ENCODE measurements at places on chromosomes 3 and 15.

- DNase-seq = no peak
These were observed 5.9 kb downstream of the PBRM1 start for GRCh38 chr3:52679811-52680210.

GRCh38 chr15:99455789-99456160, 110.0 kb upstream of the MEF2A start:
- DNase-seq = no peak

DNA sequence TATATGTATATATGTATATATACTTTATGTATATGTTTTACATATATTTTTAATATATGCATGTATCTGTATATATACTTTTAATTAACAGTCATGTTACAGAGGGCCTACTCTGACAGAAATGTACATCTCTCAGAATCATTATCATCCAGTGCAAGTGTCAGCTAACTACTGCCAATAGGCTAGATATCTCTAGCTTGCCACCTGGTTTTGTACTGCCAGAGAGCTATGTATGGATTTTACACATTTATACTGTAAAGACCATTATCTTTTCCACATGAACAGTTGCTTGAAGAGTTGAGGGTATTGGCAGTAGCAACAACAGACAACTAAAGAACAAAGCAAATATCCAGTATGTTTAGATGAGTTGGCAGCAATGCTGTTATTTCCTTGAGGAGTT, 99.7 kb upstream of the VGLL3 start:
- DNase-seq = no peak

DNA sequence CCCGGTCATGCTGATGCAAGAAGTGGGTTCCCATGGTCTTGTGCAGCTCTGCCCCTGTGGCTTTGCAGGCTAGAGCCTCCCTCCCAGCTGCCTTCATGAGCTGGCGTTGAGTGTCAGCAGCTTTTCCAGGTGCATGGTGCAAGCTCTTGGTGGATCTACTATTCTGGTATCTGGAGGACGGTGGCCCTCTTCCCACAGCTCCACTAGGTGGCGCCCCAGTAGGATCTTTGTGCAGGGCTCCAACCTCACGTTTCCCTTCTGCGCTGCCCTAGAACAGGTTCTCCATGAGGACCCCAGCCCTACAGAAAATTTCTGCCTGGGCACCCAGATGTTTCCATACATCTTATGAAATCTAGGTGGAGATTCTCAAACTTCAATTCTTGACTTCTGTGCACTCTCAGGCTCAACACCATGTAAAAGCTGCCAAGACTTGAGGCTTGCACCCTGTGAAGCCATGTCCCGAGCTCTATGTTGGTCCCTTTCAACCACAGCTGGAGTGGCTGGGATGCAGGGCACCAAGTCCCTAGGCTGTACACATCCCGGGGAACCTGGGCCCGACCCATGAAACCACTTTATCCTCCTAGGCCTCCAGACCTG, 238.4 kb upstream of the MDFIC2 start:
- DNase-seq = no peak

GRCh38 chr15:32979710-32980109, 214.8 kb downstream of the FMN1 start:
- DNase-seq = no peak

DNA sequence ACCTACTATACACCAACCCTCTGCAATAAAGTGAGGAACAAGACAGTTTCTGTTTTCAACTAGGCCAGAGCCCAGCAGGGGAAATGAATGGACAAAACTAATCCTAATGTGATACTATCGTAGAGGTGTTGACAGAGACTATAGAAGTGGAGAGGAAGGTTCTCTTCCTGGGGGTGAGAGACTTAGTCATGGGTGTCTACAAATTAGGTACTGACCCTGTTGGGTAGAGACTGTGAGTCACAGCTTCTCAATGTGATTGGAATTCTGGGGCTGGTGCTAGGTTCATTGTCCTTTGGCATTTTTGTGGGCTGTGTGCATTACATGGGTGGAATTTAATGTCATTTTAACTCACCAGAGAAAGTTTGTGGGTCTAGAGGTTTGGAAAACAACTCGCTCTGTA, 79.3 kb downstream of the ADAMTSL3 start:
- no peak for DNase-seq

- no peak for DNase-seq
These were observed 4.6 kb downstream of the FGD5 start for GRCh38 chr3:14823393-14823792.

DNA sequence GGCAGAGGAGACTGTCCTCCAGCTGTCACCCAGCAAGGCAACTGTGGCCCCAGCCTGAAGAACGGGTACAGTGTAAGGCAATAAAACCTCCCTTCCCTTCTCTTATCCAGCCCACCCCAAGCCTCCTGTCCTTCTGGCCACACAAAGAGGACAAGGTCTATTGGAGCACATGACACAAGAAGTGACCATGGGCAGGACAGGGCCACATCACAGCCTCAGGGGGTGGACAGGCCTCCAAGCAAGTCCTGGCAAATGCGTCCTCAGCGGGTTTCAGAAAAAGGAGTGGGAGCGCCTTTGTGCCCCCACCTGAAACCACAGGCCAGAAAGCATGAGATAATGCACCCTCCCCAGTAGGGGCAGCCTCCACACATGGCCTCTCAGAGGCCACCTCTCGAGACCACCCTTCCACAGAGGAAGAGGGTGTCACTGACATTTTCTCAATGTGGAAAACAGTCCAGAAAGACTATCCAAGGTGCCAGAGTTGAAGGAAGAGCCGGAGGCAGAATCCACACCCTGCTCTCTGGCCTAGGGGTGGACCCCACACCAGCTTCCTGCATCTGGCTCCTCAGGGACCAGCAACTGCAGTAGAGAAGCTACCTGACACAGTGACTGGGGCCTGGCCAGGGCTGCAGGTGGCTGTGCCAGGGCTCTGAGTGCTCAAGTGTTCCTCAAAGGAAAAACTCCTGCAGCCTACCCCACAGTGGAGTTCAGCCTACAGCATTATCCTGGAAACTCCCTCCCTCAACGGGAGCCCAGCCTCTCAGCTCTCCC, 43.9 kb downstream of the CCDC12 start:
- DNase-seq = no peak

DNA sequence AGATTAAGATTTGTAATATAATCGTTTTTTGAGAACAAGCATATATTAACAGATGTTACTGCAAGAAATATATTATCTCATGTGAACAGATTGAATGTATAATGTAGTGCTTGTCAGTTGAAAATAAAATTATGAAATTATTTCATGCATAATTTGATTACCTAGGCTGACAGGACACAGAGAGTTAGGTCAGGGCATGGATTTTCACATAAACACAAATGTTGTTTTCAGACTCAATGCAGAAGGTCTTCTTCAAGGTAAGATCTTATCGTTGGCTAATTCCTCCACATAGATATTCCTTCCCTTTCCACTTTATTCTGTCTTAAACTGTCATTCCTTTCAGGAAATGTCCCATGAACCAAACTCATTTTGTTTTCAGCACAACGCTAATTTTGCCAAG, 20.1 kb upstream of the TM4SF1 start:
- DNase-seq = no peak

GRCh38 chr3:133455960-133456359, 56.1 kb downstream of the BFSP2 start:
- DNase-seq = no peak

DNA sequence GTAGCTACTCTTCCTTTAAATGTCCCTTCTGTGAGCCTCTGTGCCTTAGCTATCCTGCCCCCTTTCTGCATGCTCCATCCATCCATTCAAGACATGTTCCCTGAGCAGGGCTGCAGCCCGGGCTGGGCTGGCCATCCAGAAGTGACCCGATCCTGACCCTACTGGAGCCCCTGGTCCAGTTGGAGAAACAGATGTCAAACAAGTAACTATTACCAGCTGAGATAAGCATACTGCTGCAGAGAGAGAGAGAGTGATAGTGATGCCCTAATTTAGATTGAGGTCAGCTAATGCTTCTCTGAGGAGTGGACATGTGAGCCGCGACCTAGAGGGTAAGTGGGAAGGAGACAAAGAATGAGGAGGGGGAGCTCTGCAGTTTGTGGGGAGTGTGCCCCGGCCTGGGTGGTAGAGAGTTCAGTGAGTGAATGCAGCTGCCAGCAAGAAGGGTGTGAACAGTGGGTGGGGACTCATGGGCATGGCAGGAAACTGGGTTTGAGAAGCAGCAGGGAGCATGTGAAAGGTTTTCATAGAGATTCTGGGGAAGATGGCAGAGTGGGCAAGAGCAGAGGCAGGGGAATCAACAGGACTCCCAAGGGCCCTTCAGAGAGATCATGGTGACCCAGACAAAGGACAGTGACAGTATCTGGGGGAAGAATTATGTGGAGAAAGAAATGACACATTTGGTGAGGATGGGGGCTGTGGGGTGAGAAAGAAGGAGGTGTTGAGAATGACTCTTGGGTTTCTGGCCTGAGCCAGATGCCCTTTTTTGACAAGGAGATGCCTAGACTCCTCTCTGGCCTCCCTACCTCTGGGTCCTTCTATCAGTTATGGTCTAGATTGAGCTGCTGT, 44.9 kb downstream of the CHCHD6 start:
- DNase-seq = no peak

DNA sequence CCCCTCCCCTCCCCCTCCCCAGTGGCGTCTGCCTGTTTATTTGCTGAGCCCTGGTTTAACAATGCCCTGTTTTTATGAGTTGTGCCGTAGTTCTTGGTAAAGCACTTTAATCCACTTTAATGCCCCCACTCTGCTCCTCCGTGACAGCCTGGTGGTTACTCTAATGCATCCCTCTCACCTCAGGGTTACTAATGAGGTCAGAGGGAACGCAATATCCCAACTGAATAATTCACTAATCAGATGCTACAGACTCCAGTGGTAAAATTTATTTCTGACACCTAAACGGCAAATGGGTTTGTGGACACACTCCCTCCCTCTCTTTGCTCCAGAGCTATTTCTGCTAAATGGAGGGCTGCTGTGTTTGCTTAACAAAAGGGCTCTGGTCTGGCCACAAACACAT, 26.1 kb upstream of the NTRK3 start:
- DNase-seq = no peak

GRCh38 chr3:64809086-64809485, 121.3 kb upstream of the ADAMTS9 start:
- no peak for DNase-seq

- no peak for DNase-seq
These were observed 296.2 kb downstream of the CHL1 start for GRCh38 chr3:492586-493316.

DNA sequence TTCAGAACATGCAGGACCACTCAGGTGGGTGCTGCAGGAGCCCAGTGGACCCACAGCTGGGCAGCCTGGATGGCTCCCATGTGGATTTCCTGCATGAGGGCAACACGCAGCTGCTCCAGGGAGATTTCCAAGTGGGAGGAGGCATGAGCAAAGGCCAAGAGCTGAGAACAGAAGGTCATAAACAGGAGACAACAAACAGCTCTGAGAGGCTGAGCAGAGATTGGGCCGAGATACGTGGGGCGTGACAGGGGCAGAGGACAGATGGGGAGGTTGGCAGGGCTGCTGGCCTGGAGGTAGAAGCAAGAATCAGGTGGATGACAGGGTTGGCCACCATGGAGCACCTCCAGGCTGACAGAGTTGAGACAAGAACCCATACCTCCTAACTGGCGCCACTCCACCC, 2.9 kb downstream of the PHGR1 start:
- no peak for DNase-seq

- DNase-seq = no peak
These were observed 69.7 kb downstream of the WDR76 start for GRCh38 chr15:43896543-43896942.

DNA sequence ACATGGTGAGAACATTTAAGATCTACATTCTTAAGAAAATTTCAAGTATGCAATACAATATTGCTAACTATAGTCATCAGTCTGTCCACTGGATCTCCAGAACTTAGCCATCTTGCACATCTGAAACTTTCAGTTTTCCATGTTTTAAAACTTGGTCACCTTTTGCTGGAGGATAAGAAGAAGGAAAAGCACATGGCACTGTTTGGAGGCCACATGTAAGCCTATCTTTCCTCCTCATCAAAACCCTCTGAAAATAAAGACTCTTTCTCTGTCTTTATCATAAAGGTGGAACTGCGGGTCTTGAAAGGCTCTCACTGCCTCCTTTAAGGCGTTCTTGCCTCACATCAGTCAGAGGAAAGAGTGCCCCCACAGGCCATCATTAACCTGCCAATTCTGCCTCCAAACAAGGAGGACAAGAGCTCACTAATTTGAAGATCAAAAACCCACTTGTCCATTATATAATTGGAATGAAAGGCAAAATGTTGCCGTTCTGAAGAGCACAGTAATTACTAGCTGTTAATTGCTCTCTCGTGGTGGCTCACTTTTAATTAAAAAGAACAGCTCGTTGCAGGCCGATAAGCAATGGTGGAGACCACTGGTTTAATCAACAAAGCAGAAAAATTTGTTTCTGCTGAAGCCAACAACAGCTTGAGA, 157.8 kb downstream of the MECOM start:
- DNase-seq = no peak

DNA sequence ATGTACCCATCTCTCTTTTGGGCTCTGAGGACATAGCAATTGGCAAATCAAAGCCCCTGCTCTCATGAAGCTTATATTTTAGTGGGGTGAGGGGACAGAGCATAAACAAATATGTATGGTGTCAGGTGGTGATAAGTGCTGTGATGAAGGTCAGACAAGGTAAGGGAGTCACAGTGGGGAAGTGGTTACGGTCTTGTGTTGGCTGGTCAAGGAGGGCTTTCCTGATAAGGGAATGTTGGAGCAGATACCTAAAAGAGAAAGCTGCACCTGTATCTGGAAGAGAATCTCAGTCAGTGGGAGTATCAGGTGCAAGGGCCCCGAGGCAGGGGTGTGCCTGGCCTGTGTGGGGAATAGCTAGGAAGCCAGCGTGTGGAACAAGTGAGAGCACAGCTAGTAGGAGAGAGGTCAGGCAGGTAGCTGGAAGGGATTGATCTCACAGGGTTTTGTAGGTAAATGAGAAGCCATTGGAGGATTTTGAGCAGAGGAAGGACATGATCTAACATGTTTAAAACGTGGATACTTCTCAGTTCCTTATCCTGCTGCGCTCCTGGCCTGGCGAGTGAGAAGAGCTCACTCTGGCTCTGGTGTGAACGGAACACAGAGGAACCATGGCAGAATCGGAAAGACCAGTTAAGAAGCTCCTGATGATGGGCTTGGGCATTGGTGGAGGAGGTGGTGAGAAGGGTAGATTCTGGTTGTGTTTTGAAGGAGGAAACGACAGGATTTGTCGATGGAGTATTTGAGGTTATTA, 35.5 kb downstream of the MRAS start:
- no peak for DNase-seq

DNA sequence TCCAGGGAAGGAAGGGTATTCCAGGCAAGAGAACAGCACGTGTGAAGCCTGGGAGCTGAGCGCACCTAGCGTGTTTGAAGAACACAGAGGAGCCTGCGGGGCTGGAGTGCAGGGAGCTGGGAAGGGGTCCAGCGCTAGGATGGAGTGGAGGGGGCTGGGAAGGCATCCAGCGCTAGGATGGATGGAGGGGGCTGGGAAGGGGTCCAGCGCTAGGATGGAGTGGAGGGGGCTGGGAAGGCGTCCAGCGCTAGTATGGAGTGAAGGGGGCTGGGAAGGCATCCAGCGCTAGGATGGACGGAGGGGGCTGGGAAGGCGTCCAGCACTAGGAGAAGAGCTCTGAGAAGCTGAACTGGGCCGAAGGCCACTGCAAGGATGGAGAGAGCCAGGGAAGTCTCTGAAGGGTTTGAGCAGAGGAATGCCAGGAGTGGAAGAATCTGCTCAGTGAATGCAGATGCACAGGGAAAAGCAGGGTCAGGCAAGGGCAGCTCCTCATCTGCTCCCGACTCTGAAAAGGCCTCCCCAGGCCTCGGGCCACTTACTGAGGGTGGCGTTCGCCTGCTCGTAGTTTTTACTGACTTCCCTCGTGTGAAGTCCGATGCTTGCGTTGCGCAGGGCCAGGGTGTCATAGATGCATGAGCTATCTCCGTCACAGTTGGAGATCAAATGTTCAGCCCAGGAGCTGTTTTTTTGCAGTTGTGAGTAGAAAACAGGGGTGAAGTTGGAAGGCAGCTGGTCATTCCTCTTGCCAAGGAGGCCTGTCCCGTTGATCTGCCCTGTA, 39.8 kb downstream of the MUC20 start:
- no peak for DNase-seq
